ENCODE measurements at places on chromosomes 16 and 17. TPM values are rescaled to one million over a fixed set of nuclear protein-coding genes. Genes with fewer than 3 reads are reported as not detected.
A peak's percentile ranks its signal among the peaks of the same experiment; 100 is the strongest.

- DNase-seq, result no peak
These were observed 142.4 kb upstream of the NOL11 start for GRCh38 chr17:67575325-67575724.

GRCh38 chr17:74259667-74260524 is 14.1 kb upstream of the DNAI2 start:
- no peak for DNase-seq

DNA sequence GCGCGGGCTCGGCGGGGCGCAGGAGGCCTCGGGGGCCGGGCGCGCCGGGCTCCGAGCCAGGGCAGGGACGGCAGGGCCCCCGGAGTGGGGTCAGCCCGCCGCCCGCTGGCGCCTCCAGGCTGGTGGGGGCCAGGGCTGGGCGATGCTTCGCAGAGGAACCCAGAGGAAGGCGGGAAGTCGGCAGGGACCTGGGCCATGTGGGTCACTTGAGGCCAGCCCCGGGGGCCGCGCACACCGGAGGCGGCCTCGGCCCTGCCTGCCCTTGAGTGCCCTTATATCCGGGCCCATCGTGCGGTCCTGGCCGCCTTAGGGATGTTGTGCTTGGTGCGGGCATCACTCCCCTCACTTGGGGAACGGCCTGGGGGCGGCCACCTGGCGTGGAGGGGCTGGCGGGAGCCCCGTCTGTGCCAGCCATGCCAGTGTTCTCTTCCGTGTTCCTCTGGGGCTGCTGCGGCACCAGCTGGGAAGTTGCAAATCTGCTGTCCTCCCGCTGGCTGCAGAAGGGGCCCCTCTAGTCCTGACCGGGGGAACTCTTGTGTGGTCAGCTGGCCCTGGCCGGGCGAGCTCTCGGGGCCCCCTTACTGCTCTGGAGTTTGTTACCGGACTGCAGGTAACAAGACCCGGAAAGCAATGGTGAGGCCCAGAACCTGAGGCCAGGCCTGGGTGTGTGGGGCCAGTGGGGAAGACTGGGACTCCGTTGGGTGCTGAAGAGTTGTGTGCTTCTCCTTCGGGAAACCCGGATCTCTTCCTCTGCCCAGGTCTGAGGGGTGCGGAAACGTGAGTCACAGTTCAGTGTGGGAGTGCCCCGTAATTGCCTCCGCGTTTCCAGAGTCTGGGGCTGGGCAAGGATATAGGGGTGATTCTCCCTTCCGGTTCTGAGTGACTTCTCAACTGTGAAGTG is 849 bp downstream of the CAPN15 start:
- peak; percentile 36 for DNase-seq

The TK2 gene
- 16.4 TPM for total RNA-seq

GRCh38 chr17:76562734-76563148 is 22.9 kb downstream of the PRCD start:
- DNase-seq, result no peak

DNA sequence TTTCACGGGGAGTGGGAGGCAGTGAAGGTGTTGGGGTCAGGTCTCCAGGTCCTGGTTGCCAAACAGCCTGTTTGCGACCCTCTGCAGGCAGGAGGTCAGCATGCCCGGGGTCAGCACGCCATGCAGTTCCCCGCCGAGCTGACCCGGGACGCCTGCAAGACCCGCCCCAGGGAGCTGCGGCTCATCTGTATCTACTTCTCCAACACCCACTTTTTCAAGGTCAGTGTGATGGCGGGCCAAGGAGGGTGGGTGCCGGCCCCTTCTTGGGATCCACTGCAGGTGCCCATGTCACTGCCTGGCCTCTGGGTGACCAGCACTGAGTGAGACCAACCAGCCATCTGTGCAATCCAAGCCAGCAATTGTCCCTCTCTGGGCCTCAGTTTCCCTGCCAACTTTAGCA is 21.3 kb downstream of the ADGRG5 start:
- DNase-seq, result no peak

The PALB2 gene
- 6.2 TPM for total RNA-seq

- DNase-seq, result no peak
These were observed 99.2 kb downstream of the GOSR1 start for GRCh38 chr17:30576326-30576861.

- no peak for DNase-seq
These were observed 30.0 kb downstream of the WSCD1 start for GRCh38 chr17:6100146-6100545.

DNA sequence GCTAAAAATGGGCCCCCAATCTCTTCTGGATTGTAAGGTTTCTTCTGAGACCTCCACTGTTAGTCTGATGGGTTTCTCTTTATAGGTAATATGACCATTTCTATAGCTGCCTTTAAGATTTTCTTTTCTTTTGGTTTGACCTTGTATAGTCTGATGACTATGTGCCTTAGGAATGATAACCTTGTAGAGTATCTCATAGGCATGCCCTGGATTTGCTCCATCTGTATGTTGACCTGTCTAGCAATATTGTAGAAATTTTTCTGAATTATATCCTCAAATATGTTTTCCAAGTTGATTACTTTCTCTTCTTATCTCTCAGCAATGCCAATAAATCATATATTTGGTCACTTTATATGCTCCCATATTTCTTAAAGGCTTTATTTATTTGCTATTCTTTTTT is 1403.8 kb upstream of the GOT2 start:
- no peak for DNase-seq

DNA sequence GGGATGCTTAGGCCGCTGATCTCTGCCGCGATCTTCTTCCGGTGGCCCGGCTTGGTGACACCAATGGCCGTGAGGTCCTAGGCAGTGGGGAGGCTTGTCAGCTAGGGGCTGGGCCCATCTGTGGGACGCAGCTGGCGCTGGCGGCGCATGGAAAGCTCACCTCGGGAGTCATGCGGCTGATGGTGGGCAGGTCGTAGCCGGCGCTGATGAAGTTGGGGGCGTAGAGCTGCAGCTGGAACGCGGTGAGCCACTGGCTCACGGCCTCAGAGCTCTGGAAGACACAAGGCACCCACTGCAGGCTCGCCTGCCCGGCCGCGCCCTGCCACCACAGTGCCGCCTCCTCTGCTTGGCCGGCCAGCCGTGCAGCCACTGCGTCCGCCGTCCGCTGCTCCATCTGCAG is 12.7 kb downstream of the CASKIN1 start:
- no peak for DNase-seq

- no peak for DNase-seq
These were observed 26.9 kb downstream of the ADCY7 start for GRCh38 chr16:50293041-50293783.

The PRSS8 gene
- total RNA-seq, result not detected

The WNT9B gene
- total RNA-seq, result not detected

GRCh38 chr16:77977339-77977738 is 45.0 kb upstream of the CLEC3A start:
- no peak for DNase-seq

The SCIMP gene
- total RNA-seq, result 1.5 TPM

GRCh38 chr16:15031586-15031985 is 24.3 kb downstream of the NTAN1 start:
- no peak for DNase-seq

GRCh38 chr16:27407133-27407532 is 5.2 kb downstream of the IL21R start:
- peak; percentile 61 for DNase-seq

The FAM171A2 gene
- total RNA-seq, result 0.78 TPM

The SNX20 gene
- 32.4 TPM for total RNA-seq

GRCh38 chr17:69972251-69972650 is 102.8 kb upstream of the KCNJ16 start:
- DNase-seq, result no peak

The KRTAP2-3 gene
- not detected for total RNA-seq

DNA sequence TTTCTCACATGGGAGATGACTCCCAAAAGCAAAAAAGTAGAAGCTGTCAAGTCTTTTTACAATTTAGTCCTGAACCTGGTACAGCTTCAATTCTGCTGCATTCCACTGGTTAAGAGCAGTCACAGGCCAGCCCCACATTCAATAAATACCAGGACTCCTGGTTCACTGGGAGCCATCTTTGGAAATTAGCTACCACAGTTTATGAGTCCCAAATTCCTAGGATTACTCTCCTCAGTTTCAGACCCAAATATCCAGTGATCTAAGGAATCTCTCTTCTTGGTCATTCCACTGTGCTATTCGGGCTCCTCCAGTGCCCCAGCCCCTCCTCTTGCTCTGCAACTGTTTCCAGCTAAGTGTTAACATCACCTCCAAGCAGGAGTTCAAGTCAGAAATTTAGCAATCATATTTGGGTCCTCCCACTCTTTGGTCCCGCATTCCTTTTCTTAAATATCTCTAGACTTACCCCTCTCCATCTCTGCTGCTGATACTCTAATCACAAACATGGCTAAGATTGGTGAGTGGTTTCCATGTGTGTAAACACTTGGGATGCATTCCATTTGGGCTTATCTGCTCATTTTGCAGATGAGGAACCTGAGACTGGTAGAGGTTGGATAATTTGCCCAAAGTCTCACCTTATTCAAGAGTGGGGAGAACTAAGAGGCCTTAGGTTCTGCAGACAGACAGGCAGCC is 9.6 kb upstream of the WIPF2 start:
- DNase-seq, result no peak

- DNase-seq, result no peak
These were observed 27.0 kb downstream of the ZSWIM7 start for GRCh38 chr17:15972497-15972951.

DNA sequence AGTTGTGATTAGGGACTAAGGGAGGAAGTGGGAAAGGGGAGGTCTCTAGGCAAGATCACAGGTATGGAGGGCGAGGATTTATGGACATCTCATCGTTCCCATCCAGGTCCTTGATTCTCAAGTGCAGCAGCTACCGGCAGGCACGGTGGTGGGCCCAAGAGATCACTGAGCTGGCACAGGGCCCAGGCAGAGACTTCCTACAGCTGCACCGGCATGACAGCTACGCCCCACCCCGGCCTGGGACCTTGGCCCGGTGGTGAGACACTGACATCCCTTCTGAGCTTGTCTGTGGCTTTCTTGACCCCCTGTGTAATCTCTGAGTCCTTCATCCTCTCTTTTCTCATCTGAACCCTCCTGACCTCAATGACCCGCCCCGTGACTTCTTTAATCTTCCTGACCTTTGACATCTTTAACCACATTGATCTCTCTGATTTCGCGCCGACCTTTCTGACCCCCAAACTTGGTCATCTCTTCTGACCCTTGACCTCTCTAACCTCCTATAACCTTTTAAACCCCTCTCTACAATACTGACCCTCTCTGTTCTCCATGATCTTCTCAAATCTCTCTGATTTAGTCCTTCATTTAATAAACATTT is 3.8 kb downstream of the PLD2 start:
- no peak for DNase-seq

The ZNF423 gene
- not detected for total RNA-seq
